NCI-H1092 (cell line): ENCODE measurements at places on chromosomes 1 and 21.

DNA sequence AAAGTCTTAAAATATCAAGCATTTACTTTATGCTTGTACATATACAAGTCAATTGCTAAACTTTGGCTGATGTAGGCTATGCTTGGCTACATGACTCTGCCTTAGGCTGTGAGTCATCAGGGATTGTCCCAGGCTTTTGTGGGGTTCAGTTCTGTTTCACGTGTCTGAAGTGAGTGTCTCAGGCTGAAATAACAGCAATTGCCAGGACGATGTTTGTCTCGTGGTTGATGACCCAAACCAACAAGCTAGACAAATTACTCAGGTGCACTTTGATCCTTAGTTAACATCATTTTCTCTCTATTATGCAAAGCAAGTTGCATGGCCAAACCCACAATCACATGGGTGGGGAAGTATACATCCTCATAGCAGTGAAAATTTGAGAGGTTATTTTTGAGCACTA lies 410.1 kb downstream of the BRINP3 start:
- DNase-seq: no peak

DNA sequence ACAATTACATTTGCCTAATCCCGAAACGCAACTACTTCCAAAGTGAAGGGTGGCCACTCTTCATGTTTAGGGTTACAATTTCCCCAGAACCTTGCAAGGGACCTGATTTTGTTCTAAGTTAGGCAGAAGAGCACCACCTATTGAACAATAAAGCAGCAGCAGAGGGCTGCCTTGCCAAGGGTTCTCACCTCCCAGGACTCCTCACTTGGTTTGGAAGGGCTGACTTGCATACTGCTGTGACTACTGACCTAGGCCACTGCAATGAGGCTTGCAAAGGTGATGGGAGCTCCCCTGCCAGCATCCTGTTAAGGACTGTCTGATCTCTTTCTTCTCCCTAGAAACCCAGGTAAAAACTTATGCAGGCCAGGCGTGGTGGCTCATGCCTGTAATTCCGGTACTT lies 14.2 kb downstream of the MTOR start:
- no peak for DNase-seq

GRCh38 chr1:207862241-207862787 lies 48.6 kb downstream of the CD34 start:
- no peak for DNase-seq

- no peak for DNase-seq
These were observed 9.2 kb upstream of the GJB3 start for GRCh38 chr1:34771573-34772371.

GRCh38 chr1:117613969-117614729 lies 8.3 kb downstream of the TENT5C start:
- DNase-seq: no peak

- no peak for DNase-seq
These were observed 234.8 kb downstream of the NCAM2 start for GRCh38 chr21:21233051-21233450.

GRCh38 chr1:85396194-85396593 lies 68.8 kb downstream of the DDAH1 start:
- no peak for DNase-seq

- no peak for DNase-seq
These were observed 72.0 kb upstream of the CLDN14 start for GRCh38 chr21:36551731-36552433.

DNA sequence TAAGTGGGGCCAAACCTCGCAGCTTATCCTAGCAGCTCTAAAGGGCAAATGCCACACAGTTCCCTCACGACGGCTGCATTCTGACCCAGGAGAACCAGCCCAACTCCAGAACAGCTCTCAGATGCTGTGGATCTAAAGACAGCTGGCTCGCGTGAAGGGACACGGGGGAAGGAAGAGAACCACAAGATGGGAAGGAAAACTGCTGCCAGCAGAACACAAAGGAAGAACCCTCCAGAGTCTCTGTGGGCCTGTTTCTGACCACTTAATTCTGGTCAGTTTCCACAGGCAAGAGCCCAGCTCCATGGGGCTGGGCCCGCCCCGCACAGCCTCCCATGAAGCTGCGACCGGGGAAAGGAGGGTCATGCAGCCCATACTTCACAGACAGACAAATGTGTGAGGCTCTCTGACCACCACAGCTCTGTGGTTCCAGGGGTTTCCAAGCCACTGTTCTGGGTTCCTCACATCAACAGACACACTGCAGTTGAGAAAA lies 61.1 kb downstream of the SLC45A1 start:
- DNase-seq: no peak

DNA sequence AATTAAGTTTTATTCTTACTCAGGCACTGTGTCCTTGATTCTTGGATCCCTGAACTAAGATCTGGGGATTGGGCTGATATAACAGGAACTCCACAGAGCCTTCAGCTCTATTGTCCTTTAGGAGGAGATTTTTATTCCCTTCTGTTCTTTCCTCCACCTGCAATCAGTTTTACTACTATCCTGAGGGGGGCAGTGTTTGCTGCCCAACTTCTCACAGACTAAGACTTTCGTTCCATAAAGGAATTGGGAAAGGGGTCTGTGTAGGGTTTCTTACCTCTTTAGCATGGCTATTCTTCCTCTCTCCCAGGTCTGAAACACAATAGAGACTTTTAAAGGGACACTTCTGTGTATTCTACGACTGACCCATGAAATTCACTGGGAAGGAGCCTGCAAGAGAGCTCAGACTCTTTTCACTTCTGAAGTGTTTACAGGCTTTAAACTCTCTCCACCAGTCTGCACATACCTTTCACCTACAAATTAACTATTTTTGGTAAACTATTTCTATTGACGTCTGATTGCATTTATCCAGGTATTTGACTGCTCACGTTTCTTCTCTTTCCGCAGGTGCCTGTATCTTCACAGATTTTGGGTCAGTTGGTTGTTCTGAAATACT lies 103.3 kb upstream of the DEPDC1 start:
- no peak for DNase-seq

- no peak for DNase-seq
These were observed 246.8 kb downstream of the LMO4 start for GRCh38 chr1:87575528-87575927.

DNA sequence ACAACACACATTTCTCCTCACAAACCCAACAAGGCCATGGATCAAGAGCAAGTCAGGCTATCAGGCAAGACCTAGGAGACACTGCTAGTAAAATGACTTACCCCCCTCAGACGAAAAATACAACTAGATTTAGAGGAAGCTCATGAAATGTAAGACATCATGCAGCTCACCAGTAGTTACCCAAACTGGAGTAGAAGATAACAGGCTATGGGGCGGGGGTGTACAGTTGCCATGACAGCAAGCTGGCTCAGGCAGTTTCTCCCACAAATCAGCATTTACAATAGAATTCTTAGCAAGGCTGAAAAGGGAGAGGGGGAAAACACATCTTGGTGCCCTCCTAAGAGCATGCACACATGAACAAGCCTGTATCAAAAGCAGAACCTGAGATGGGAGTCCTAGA lies 13.9 kb downstream of the TPM3 start:
- no peak for DNase-seq

DNA sequence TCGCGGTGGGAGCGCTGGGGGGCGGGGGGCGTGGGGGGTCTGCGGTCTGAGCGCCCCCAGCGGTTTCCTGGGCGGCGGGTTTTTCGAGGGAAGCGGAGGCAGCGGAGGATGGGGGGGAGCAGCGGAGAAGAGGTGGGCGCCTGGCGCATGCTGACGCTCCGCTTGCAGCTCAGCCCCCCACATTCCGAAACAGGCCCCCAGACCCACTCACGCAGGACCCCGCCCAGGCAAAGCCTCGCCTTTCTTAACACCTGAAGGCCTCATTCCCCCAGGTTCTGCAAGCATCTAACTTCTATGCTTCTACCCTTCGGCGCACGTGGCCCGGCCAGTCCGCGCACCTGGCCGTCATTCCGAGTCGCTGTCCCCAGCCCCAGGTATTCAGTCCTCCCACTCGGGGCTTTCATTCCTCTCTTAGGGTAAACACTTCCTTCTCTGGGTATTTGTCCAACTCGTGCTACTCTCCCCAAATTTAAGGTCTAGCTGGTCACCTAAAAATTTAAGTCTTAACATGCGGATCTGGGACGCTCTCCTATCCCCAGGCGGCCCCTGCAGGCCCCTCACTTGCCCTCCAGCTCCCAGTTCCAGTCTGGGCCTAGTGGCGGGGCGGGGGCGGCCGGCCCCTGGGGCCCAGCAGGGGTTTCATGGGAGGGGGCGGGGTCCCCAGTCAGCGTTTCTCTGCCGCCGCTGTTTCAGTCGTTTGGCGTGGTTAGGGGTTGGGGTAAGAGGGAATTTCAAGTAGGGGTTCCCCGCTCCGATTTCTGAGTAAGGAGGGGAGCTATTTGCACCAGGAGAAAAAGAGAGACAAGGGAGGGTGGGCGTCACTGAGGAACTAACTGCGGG lies 2.8 kb upstream of the ZBTB7B start:
- no peak for DNase-seq

DNA sequence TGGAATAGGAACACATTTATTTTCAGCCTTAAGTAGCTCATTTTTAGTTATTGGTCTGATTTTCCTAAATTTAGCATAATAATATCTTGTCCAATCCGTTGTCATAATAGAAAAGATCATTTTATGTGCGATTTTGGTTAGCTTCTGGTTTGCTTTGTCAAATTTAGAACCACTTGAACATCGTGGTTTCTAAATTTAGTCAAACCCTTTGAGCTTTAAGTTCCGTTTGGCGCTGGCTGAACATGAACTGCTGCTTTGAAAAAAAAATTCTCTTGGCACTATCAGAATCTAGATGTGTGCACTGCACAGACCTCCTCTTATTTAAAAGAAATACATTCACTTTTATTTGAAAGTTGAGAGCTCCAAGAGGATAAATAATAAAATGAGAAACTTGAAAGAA lies 370.6 kb downstream of the PTPRC start:
- no peak for DNase-seq

DNA sequence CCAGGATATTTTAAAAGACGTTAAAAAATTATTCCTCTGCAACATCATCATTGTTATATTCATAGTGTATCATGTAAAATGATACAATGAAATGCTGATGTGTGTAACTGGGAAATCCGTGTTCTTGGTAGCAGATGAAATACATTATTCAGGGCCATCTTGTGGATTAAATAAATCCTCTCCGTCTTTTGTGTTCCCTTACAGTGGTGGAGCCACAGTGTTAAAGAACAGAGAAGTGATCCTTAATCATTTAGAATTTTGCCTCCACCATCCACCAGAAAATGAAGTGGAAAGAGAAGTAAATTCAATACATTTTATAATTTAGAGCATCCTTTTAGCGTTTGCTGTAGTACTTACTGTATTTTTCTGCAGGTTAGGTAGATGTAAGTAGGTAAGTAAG lies 1.3 kb downstream of the DYRK3 start:
- no peak for DNase-seq

- DNase-seq: no peak
These were observed 48.2 kb upstream of the IRF2BP2 start for GRCh38 chr1:234658138-234658537.

- DNase-seq: no peak
These were observed 205.7 kb downstream of the USP25 start for GRCh38 chr21:15935530-15935929.

GRCh38 chr1:201241736-201242135 lies 41.6 kb upstream of the PKP1 start:
- no peak for DNase-seq

DNA sequence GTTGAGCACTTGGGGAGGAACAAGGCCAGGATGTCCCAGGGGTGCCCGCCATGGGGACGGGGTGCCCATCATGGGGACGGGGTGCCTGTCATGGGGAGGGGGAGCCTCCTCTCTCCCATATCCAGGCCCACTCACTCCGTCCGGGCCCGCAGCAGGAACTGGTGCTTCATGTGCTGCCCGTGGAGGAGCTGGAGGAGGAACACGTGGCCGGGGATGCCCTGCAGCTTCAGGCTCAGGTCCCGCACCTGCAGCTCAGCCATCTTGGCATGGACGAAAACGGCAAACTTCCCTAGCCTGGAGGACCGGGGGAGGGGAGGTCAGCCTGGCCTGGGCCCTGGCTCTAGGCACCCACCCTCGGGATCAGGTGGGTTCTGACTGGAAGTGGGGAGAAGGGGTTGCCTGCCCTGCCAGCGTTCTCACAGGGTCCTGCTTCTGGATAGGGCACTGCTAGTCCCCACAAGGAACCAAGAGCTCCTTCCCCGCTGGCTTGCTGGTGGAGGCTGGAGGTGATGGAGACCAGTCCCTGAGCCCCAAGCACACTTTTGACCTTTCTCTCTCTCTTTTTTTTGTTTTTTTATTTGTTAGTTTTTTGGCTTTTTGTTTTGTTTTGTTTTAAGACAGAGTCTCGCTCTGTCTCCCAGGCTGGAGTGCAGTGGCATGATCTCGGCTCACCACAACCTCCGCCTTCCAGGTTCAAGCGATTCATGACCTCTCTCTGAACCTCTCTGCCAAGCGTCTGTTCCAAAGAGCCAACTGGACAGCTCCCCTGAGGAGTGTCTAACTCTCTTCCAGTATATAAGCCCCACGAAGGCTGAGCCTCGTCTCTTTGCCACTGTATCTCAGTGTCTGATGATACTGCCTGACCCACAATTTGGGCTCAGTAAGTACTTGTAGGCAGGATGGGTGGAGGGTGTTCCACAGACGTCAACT lies 9.9 kb downstream of the ARHGEF19 start:
- no peak for DNase-seq

DNA sequence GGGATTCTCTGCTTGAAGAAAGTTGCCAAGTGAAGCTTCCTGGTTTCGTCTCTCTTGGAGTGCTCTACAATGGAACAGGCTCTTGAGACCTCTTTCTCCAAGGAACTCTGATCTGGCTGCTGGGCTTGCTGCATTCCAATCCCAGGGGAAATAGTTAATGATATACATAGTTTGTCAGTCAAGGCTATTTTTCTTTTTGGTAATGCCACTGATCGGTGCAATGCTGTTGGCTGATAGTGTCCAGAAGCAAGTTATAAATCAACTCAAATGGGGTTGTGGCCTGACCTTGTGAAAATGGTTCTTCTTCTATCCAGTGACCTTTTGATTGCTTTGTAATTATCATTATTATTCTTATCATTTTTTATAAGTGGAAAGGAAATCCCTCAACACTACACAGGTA lies 48.4 kb upstream of the TNFSF18 start:
- DNase-seq: no peak

DNA sequence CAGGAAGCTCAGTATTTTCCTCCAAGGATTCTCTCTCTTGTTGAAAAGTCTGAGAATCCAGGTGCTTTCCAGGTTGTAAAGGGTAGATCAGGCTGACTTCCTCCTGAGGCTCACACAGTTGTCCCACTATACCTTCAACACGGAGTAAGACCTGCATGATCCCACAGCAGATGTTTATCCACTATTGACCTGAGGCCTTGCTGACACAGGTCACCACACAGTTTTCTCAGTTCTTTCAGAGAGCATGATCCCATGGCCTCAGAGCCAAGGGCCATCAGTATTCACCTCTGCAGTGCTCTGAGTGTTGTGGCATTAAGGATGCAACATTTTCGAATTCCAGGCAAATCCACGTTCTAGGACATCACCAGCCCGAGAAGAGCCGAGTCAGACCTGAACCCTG lies 60.5 kb upstream of the ABCD3 start:
- no peak for DNase-seq
